A549 (cell line): ENCODE measurements at places on chromosomes 3 and 15. TPM values are rescaled to one million over a fixed set of nuclear protein-coding genes. Genes with fewer than 3 reads are reported as not detected.

The FBN1 gene
- 6.3 to 7.4 TPM (median 6.5 TPM) in 3 replicates for polyA plus RNA-seq

The MNS1 gene
- 5.2 to 5.8 TPM (median 5.2 TPM) in 3 replicates for polyA plus RNA-seq

The PLA2G4E gene
- not detected in 3 replicates for polyA plus RNA-seq

The CLDN1 gene
- polyA plus RNA-seq: 33.7 to 48.0 TPM (median 33.9 TPM) in 3 replicates

GRCh38 chr15:99509686-99510461 lies 55.9 kb upstream of the MEF2A start:
- no peak for DNase-seq
